COR-L47 (cell line): ENCODE measurements at places on chromosomes 4 and X.
A peak's percentile ranks its signal among the peaks of the same experiment; 100 is the strongest.

- DNase-seq = no peak
Observed at GRCh38 chr4:186021461-186022167, 47.3 kb upstream of the TLR3 start.

GRCh38 chrX:124690495-124690894 lies 344.1 kb downstream of the SH2D1A start:
- no peak for DNase-seq

- no peak for DNase-seq
Observed at GRCh38 chr4:30865691-30866090, 145.5 kb downstream of the PCDH7 start.

- DNase-seq = no peak
Observed at GRCh38 chr4:109440948-109441347, 7.3 kb downstream of the SEC24B start.

GRCh38 chr4:186104890-186105646 lies 564 bp downstream of the FAM149A start:
- DNase-seq = no peak

GRCh38 chr4:61571761-61572559 lies 371.8 kb downstream of the ADGRL3 start:
- DNase-seq = no peak

DNA sequence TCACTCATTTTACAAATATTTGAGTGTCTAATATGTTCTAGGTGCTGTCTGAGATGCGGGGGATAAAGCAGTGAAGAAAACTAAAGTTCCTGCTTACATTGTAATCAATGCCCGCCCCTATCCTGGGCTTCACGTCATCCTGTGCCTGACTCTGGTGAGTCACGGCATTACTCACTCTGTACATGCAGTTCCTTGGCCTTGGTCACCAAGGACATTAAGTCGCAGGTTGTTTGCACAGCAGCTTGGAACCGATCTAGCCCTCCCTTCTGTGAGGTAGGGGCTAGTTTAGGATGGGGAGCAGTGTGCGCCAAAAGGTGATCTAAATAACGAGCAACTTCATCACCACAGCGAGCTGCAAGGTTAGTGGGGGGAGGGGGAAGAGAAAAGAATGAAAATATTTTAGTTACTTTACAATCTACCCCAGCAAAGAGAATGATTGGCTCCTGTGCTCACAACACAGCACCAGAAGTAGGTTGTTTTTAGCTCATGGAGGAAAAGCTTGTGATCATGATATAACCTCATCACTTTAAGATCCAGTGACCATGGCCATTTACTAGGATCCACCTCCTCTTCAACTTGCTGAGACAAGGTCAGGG lies 48.0 kb upstream of the HDAC8 start:
- no peak for DNase-seq

DNA sequence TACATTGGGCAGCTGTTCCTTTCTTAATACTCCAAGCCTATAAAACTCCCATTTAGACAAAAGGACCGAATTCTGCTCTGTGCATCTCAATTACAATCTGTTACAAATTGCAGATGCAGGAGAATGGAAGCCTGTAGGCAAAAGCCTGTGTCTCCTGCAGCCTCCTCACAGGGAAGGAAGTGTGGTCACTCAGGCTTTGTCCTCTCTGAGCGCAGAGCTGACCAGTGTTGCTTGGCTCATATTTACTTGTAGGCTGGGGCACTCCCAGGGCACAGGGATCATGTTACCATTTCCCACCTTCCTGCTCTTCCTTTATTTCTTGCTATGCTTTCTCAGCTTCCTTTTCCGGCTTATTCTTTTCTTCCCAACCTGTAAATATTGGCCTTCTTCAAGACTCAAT lies 15.7 kb downstream of the SUPT20HL2 start:
- no peak for DNase-seq

DNA sequence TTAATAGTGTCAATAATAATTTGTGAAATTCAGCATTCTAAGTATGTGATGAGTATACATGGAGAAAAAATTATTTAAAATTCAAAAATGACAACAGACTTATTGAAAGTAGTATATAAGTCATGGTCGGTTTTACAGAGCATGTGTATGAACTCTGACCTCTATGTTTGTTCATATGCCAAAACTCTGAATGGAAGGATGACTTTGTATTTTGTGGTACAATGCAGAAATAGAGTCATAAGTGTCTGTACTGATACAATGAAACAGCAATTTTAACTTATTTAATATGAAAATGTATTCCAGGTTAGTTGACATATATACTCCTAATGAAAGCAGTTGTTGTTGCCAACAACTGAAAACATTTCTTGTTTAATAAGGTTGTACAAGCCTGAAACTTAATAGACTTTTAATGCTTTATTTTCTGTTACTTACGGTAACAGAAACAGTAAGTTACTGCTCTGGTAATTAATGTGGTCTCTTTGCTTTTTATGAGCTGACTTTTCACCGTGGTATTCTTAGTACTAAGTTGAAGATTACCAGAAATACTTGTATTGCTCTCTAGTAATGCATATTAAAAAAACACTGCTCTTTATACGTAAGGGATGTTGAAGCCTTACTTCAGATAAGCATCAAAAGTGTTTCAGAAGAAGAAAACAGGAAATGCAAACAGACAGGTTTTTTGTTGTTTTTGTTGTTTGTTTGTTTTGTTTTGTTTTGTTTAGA lies 1.9 kb downstream of the UBE2K start:
- no peak for DNase-seq

GRCh38 chrX:32126997-32127396 lies 1055.2 kb upstream of the FTHL17 start:
- no peak for DNase-seq

GRCh38 chrX:139692506-139692849 lies 15.5 kb downstream of the MCF2 start:
- DNase-seq = no peak

DNA sequence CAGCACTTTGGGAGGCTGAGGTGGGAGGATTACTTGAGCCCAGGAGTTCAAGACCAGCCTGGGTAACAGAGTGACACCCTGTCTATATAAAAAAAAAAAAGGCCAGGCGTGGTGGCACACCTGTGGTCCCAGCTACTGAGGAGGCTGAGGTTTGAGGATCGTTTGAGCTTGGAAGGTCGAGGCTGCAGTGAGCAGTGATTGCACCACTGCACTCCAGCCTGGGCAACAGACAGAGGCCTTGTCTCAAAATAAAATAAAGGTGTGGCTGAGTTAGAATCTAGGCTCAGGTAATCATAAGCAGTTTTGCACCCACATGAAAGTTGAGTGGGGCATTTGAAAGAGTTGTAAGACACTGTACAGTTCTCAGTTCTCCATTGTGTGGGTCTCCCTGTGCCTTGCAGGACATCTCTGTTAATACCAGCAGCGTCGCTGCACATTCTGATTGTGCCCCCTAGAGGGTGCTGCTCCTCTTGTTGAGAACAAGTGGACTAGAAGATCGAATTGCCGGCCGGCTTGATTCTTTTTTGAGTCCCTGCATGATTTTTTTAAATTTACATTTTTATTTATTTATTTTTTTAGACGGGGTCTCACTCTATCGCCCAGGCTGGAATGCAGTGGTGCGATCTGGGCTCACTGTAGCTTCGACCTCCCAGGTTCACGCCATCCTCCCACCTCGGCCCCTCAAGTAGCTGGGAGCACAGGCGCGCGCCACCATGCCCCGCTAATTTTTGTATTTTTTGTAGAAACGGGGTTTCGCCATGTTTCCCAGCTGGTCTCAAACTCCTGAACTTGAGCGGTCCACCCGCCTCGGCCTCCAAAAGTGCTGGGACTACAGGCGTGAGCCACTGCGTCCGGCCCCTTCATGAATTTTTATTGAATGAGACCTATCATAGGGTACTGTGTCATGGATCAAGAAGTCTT lies 73.6 kb upstream of the RBMX start:
- peak; percentile 68 for DNase-seq

DNA sequence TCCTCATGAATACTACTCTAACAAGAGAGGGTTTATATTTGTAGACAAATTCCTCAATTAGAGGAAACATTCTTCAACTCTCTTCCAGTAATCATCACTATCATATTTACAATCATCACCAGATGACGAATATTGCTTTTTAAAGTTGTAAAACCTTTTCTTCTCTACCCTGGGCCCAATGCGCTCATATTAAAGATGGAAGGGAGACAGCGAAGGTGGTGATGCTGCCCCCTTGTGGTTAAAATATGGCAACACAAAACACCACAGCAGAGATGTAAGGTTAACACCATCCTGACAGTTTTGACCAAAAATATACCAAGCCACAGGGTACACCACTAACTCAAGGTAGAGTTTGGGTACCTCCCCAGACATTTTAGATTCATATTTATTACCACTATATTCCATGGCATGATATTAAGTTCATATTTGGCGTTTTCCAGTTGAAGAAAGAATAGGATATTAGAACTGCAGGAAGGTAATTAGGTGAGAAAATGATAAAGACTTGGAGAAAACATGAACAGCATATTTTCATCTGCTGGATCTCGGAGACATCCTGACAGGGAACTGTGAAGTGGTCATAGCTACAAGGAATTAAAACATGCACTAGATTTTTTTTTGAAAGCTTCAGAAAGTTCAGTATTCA lies 72.8 kb downstream of the SLC9A7 start:
- peak; percentile 8 for DNase-seq

DNA sequence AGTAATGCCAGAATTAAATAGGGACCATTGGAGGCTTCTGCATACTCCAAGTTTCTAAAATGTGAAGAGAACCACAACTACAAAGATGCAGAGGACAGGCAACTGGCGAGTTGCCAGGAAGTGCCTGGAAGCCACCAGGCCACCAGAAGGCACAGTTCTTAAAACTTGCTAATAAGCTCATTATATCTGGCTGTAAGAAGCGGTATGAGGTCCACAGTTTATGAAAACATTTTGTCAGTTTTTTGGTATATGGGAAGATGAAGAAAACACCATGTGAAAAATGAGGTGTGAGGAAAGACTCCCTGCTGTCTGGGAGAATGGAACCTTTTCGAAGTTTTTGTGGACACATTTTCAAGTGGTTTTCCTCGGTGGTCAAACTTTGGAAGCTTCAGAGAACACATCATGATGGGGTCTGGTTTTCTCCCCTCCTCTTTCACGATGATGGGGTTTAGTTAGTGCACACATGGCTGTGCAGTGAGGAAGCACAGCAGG lies 202.7 kb downstream of the NR3C2 start:
- no peak for DNase-seq
